Endothelial cell (in vitro differentiated cells): ENCODE measurements at places on chromosomes 6 and 20. TPM values are rescaled to one million over a fixed set of nuclear protein-coding genes. Genes with fewer than 3 reads are reported as not detected.

Gene TREML2
- total RNA-seq = 0.10 TPM

- peak; percentile 82 for DNase-seq
Measured at GRCh38 chr6:16759646-16760515, 1.4 kb downstream of the ATXN1 start.

Gene FAM217A
- total RNA-seq = not detected

GRCh38 chr20:34940081-34940481 lies 15.5 kb downstream of the GSS start:
- no peak for DNase-seq

DNA sequence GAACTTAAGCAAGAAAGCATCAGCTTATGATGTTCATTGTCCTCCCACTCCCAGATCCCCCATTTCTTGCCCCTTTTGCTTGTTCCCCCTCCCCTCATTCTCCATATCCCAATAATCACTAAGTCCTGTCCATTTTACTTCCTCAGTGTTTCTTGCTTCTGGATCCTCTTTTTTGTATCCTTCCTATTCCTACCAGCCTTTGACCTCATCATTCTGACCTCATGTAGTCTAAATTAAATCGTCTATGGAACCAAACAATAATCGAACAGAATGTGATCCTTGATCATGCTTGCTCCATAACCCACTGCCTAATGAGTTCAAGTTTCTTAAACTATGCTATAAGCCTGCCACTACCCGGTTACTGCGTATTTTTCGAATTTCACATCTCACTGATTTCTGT lies 5.4 kb upstream of the RSPH3 start:
- DNase-seq = no peak

DNA sequence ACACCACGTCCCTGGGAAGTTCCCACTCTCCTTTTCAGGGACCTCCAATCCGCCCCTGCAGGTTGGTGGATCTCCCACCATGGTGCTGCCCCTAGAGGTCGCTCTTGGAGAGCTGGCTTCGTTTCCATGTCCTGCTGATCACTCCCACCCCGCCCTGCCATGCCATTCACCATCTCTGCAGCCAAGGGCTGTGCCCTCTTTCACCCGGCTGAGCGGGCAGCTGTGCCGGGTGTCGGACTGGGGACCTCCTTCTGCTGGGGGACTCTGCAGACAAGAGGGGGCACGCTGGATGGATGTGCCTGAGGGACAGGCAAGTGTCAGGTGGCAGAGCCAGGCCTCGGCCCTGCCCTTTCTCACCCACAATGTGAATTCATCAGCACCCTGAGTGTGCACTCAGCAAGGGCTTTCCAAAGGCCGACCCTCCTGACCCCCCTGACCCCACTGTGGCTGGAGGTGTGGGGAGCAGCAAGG lies 347.0 kb downstream of the CDH4 start:
- peak; percentile 35 for DNase-seq

GRCh38 chr6:36674942-36675341 lies 3.6 kb upstream of the CDKN1A start:
- no peak for DNase-seq

- DNase-seq = peak; percentile 47
Measured at GRCh38 chr20:3209257-3209945, at the start of gene ITPA. Gene ITPA, plus strand, starts transcription at chr20:3209498. Its CDS starts 54 bp downstream, at chr20:3209552.
